Stimulated activated CD8-positive, alpha-beta memory T cell treated with anti-CD3 and anti-CD28 coated beads, Interleukin-4, amount 100 ng/mL, for 4 hours (primary cell): ENCODE measurements at places on chromosomes 2 and 18.

- DNase-seq: no peak
Observed at GRCh38 chr2:140892436-140892835, 1238.4 kb downstream of the LRP1B start.

DNA sequence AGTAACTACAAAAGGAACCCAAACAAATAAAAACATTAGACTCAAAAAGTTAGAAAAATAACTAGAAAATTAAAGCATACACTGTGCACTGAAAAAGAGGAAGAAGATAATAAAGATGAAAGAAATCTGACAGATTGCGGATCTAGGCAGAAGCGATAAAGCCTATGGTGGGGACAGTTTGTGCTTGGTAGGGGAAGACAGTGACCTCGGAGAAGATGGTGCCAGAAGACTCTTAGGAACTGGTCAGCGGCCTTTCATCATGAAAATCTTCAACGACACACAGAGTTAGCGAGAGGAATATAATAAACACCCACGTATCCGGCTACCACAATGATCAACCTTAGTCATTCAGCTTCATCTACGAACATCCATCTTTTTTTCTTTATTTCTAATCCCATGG lies 180.5 kb downstream of the HDAC4 start:
- no peak for DNase-seq

DNA sequence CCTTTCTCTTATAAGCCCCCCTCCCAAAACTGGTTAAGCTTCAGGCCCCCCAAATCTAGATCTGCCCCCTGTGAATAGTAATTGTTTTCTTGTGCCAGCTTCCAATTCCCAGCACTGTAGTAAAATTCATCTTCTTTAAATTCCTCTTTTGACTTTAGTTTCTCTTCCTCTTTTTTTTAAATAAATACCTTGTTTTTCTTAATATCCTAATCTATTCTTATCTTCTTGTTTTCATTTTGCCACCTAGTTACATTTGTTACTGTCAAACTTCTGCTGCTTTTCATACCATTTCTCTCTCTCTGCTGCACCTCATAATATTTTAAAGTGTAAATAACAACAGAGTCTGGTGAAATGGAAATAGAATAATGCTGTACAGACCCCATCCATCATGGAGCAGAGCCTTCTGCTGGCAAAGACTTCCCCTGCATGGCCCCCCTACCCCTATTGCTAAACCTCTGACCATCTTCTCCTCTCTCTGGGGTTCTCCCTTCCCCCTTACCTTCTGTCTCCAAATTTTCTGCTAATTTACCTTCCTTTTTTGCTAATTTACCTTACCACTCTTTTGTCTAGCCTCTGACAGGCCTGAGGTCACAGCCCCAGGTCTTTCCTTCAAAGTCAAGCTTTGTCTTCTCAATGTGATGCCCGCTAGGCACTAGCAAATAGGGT lies 94.9 kb upstream of the PAPOLG start:
- DNase-seq: no peak

GRCh38 chr2:84919885-84920580 lies 14.6 kb downstream of the TMSB10 start:
- no peak for DNase-seq

- DNase-seq: peak; percentile 60
Observed at GRCh38 chr2:112481528-112482233, at the start of gene TTL. Gene TTL, plus strand, starts transcription at chr2:112482156. Its CDS starts 189 bp downstream, at chr2:112482345.

- DNase-seq: no peak
Observed at GRCh38 chr2:98795891-98796676, 65.2 kb upstream of the MGAT4A start.

DNA sequence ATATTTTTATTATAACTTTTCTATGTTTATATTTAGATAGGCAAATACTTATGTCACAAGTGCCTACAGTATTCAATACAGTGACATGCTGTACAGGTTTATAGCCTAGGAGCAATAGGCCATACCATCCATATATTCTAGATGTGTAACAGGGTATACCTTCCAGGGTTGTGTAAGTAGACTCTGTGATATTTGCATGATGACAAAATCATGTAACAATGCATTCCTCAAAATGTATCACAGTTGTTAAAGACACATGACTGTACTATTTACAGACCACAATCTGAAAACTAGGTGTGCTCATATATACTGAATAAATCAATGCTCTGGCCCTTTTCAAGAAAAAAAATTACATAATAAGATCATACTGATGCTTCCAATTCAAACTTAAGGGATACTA lies 433.2 kb upstream of the RGPD4 start:
- no peak for DNase-seq

DNA sequence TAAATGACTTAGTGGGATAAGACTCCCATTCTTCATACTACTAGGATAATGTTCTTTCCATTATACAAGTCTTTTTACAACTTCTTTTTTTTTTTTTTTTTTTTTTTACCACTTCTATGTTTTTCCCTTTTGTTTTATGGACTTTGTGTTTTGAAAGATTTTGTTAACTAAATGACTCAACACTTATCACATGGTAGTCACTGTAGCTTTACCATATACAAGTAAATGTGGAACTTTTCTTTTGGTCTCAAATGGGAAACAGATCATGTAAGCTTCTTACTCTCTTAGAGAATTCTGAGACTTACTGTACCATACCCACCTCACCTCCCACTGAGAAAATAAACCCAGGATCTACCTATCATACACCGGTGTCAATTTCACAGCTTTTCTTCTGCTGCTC lies 590.3 kb upstream of the CDH2 start:
- DNase-seq: no peak

GRCh38 chr2:7363906-7364305 lies 446.7 kb downstream of the RNF144A start:
- DNase-seq: no peak

DNA sequence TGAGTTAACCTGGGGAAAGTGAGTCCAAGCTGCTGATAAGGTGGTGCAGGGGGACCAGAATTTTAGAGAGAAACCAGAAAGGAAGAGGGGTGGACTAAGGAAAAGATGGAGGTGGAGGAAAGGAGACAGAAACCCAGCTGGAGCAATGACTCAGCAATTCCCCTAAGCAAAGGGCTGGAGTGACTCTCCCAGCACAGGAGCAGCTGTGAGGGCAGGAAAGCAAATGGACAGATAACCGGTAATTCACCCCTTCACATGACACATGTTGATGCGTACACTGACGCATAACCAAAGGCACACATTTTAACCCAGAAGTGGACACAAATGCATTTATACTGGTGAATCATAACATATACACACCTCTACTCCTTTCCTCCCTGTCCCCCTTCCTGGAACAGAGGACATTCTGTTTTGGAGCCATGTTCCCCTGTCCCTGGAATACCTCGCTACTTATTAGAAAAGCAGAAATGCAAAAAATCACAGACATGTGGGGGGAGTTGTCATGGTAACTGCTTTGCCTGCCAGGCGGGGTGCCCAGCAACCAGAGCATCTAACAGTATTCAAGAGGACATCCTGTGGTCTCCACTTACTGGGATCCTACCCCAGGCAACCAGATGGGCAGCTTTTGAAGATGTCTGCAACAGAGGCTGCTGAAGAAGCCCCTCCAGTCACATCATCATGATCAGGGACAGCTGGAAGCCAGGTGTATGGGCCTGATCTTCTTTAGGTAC lies 4.7 kb downstream of the CDK5R2 start:
- no peak for DNase-seq

- no peak for DNase-seq
Observed at GRCh38 chr2:6196449-6196848, 504.3 kb downstream of the SOX11 start.

DNA sequence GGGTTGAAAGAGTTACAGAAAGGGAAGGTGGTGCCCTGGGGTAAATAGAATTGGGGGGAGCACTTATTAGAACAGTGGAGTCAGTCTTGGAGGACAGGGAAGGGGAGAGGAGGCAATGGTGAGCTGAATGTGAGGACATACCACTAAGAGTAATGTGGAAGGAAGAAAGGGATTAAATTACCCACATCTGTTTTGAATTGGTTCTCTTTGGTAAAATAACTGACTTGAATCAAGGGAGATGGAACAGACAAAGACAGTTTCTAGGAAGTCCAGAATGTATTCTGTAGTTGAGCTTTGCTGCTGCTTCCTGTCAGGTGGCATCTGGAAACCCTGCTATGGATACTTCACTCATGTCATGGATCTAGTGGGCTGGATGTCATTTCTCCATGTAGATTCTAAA lies 6.7 kb downstream of the SETBP1 start:
- no peak for DNase-seq

- no peak for DNase-seq
Observed at GRCh38 chr18:38963943-38964660, 1398.5 kb upstream of the CELF4 start.

GRCh38 chr2:56715683-56716082 lies 531.9 kb downstream of the CCDC85A start:
- DNase-seq: no peak

DNA sequence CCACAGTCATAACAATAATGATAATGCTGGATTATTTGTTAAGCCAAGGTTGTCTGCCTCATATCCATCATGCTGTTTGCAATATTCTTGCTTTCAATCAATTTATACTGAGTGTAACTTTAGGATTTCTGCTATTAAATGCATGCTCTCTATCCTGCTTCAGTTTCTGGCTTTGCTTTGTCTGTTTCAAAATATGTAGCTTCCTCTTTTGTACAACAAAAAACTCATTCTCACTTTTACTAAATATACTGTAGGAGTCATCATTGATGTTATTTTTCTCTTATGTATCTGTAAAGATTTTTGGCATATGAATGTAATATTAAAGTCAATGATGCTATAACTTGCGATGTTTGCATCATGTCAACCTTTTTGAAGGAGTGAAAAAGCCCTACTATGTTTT lies 149.3 kb downstream of the GPD2 start:
- no peak for DNase-seq

DNA sequence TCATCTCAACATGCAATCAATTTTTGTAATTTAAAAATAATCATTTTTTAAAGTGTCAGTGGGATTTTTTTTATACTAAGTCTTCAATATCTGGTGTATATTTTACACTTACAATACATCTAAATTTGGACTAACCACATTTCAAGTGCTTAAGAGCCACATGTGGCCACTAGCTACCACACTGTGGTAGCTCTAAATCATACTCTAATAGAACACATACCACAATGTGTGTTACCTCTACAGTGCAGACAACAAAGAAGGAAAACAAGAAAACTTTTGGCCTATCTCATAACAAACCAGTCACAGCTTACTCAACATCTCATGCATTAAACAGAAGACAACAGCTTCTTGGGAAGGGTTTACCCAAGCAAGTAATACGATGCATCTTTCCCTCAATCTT lies 24.5 kb downstream of the PIAS2 start:
- DNase-seq: no peak

DNA sequence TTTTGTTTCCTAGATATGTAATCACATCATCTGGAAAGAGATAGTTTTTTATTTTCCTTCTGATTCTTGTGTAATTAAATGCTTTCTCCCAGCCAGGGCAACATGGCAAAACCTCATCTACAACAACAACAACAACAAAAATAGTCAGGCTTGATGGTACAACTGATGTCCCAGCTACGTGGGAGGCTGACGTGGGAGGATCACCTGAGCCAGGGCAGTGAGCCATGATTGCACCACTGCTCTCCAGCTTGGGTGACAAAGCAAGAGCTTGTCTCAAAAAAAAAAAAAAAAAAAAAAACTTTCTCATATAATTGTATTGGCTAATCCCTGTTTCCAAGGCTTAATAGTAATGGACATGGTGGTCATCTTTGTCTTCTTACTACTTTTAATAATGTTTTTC lies 26.4 kb upstream of the PGAP1 start:
- DNase-seq: no peak

DNA sequence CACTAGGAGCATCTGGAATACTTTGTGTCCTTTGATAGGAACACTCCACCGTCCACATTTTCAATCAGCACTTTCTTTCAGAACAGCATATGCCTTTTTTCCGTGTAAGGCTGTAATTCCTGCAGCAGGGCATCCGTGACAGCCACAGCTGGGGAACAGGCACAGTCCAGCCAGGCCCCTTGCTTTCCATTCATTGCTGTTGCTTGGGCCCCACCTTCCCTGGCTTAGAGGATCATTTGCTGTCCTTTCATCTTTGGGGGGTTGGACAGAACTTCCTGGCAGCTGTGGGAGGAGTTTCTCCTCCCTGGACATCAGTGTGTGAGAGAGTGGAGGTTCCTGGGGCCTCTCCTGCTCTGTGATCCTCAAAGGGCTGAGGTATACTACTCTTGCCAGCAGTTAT lies 49.7 kb upstream of the ITM2C start:
- no peak for DNase-seq

DNA sequence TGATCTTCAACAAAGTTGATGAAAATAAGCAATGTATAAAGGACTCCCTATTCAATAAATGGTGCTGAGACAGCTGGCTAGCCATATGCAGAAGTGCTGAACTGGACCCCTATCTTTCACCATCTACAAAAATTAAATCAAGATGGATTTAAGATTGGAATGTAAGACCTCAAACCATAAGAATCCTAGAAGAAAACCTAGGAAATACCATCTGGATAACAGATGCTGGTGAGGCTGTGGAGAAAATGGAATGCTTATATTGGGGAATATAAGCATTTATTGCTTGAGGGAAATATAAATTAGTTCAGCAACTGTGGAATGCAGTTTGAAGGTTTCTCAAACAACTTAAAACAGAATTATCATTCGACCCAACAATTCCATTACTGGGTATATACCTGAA lies 89.6 kb downstream of the GCA start:
- DNase-seq: no peak

GRCh38 chr2:179675435-179675834 lies 186.0 kb downstream of the ZNF385B start:
- DNase-seq: no peak

GRCh38 chr2:16691261-16691660 lies 25.6 kb upstream of the CYRIA start:
- no peak for DNase-seq

DNA sequence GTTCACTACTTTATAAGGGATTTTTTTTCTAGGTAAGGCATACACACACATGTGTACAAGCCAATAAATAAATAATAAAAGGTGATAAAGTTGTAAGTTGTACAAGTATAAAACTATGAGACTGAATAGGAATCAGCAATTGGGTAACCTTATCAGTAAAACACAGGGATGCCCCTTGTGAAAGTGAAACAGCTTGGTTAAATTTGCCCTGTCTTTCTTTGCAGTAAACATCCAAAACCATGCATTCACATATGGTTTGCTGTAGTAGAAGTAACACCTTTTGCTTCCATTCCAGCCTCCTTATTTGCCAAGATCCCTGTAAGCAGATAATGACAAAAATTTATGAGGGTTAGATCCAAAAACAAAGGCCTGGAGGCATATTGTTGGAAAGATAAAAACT lies 44.3 kb upstream of the NEUROD1 start:
- DNase-seq: no peak

GRCh38 chr2:230600881-230601280 lies 111.8 kb upstream of the CAB39 start:
- DNase-seq: no peak

GRCh38 chr2:85132834-85133637 lies at the start of gene TCF7L1:
Gene TCF7L1, plus strand, starts transcription at chr2:85133392. Its CDS starts 293 bp downstream, at chr2:85133685.
- DNase-seq: no peak

- no peak for DNase-seq
Observed at GRCh38 chr18:59275406-59275949, 2.2 kb upstream of the RAX start.

GRCh38 chr2:60394463-60394862 lies 159.0 kb downstream of the BCL11A start:
- no peak for DNase-seq
